ENCODE measurements at places on chromosomes 5 and 9.
A peak's percentile ranks its signal among the peaks of the same experiment; 100 is the strongest.

DNA sequence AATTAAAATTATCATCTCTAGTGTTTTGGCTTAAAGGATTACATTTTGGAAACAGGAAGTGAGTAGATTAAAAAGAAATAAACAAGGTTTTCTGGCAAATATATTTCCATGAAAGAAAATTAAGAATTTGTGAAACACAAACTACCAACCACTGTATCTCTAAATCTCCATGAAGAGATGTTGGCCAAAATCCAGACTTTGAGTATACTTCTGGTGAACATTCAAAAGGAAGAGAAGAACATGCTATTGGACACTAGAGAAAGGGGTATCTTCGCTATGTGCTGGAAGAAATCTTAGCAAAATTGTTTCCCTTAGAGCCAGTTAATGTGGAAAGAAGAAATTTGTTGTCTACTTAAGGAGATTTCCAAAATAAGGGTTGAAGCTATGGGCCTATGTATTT is 710.4 kb upstream of the CTNND2 start:
- DNase-seq, result no peak

GRCh38 chr5:10591966-10592365 is 28.1 kb downstream of the ANKRD33B start:
- no peak for DNase-seq

DNA sequence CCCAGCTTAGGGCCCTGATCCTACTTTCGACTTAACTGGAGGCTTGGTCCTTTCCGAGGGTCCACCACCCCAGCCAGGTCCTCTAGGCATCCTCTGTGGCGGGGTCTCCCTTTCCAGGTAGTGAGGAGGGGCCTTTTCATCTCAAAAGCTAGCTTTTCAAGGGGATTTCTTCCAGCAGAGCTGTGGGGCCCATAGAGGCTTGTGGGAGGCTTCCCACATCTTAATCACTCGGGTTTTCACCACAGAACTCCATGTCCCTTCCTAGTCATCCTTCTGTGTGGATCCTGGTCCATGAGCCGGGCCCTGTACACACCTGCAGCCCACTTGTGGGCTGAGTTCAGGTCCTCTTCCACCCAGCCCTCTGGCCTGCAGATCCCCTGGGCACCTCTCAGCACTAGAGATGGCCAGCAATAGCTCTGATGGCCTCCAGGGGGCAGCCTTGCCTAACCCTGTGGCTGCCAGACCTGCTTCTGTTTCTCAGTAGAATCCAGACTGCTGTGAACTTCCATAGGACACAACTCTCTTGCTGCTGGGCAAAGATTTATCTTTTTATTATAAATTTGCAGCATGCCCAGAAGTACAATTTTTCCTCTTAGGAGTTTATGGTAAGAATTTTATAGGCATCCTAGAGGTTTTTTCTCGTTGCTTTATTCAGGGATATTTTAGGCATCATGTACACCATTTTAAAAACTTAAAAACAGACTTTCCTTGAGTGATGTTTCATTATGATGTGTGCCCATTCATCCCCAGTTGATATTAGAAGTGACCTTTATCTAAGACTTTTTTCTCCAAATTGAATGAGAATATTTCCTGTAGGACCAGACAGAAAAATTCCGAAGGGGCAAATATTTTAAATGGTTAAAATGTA is 208.9 kb downstream of the TRIO start:
- peak; percentile 48 for DNase-seq

DNA sequence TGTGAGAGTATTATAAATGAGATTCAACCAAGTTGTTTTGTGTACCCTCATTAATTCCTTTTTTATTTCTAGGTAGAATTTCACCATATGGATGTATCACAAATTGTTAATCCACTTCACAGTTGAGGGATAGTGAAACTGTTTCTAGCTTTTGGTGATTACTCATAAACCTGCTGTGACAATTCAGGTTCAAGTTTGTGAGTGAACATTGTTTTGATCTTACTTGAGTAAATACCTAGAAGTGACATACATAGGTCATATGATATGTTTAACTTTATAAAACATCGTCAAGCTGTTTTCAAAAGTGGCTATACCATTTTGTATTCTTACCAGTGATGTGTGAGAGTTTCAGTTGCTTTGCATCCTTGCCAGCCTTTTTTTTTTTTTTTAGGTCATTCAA is 112.9 kb downstream of the CAMK4 start:
- DNase-seq, result no peak

- no peak for DNase-seq
These were observed 125.6 kb downstream of the NXNL2 start for GRCh38 chr9:88660611-88661010.

GRCh38 chr5:63131626-63132285 is 553.1 kb downstream of the LRRC70 start:
- no peak for DNase-seq

DNA sequence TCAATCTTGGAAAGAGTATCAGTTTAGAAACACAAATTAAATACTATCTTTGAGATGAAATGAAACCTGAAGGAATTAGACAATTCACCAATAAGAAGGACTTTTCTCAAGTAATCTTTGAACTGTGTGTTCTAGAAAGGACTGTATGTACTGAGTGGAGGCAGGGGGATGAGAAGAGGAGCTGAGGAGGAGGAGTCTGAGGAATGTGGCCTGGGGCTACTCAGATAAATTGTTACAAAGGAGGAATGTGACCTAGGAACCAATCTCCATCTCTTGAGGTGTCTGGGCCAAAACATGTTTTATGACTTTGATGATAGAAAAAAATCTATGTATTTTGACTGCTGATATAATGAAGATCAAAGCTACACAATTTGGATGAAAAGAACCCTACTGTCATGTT is 124.3 kb upstream of the ANKRD55 start:
- DNase-seq, result no peak

- no peak for DNase-seq
These were observed 7.2 kb downstream of the MACROH2A1 start for GRCh38 chr5:135391869-135392255.

DNA sequence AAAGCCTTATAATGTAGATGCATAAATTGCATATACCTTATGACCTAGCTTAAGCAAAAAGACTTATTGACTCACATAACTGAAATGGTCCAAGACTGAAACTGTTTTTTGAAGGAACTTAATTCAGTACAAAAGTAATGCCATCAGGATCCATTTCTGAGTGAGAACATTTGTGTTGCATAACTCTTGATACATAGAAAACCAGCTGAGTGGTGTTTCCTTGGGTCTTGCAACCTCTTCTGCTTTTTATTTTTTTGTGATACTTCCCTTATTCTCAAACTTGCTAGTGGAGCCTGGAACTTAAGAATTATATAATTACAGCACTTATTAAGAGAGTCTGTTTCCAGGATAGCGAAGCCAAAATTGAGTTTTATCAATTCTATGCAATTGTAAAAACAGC is 272.0 kb downstream of the MAN2A1 start:
- DNase-seq, result no peak

DNA sequence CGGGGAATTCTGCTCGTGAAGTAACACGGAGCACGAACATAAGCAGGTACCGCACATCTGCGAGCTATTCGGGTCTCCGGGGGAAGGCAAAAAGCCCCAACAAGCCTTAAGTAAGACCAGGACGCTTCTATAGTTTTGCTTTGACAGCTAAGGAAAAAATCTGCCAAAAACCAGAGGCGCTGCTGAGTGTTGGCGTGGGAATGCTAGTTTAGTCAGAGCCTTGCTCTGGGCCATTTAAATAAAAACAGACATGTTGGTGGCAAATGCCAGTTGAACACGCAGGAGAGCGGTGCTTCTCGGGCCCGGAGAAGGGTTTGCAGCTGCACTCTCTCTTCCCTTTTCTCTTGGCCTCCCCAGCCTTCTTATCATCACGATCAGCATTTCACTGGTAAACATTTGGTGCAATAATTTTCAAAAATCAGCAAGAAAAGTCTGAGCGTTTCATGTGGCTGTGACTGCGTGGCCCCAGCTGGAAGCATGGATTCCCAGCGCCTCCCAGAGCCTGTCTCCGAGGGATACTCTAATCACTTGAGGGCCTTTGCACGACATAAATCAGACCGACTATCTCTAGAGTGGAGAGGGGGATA is 6.4 kb upstream of the NOTCH1 start:
- DNase-seq, result no peak

- DNase-seq, result peak; percentile 23
These were observed 142.5 kb upstream of the RETREG1 start for GRCh38 chr5:16759147-16759773.

DNA sequence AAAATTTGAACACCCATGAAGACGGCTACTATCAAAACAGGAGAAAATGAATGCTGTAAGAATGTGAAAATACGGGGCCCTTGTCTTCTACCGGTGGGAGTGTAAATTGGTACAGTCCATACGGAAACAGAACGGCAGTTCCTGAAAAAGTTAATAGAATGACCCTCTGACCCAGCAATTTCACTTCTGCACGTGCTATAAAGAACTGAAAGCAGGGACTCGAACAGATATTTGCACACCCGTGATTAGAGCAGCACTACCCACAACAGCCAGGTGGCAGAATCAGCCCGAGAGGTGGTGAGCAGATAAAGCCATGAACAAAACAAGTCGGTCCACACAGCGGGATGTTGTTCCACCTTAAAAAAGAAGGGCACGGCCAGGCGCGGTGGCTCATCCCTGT is 22.6 kb upstream of the SLC12A7 start:
- DNase-seq, result no peak

DNA sequence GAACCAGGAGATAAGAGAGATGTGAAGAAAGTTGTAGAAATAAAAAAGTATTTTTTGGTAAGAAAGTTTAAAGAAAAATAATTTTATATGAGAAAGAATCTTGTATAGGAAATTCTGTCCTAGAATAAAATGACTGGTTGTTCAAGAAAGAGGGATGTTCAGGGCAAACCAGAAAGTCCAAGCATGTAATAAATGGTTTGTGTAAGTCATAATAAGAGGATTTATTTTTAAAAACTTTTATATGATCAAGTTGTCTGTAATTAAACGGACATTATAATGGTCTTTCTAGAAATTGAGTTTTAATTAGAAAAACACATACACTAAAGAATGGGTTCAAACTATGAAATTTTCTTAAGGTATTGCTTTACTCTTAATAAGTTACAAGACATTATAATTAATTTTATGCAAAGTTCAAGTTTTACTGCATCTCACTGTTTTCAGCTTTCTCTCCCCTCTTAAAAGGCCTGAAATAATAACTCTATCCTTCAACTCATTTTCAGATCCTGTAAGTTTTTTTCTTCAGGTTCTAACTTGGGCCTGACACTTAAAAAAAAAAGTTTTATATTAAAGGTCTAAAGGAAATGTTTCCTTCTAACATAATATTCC is 56.1 kb upstream of the ZNF300 start:
- no peak for DNase-seq

DNA sequence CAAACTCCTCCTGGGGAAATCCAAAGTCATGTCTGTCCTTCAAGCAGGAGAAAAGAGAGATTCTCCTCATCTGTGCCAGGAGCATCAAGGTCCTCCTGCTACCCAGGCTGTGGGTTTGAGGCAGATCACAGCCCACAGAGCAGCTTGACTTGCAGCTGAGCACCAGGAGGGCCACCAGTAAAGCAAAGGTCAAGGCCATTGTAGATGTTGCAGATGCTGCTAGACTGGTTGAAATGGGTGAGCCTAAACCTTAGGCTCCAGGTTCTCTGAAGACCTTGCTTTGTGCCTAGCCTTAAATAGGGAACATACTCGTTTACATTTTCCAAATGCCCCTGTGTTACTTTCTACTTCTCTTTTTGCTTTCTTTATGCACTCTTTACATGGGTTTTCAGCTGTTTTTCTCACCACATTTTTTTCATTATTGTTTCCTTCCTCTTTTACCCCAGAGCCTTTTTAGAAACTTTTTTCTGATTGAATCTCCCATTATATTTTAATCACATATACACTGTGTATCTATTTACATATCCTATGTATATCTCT is at the start of gene IFNA2:
TSS of gene IFNA2 (minus strand) at position 268 of the 540 bp plus-strand sequence. CDS start at position 199, 69 bp downstream.
- no peak for DNase-seq

GRCh38 chr9:99046542-99047071 is 58.3 kb upstream of the TGFBR1 start:
- no peak for DNase-seq

GRCh38 chr5:146762830-146763229 is 115.7 kb downstream of the PPP2R2B start:
- DNase-seq, result no peak

DNA sequence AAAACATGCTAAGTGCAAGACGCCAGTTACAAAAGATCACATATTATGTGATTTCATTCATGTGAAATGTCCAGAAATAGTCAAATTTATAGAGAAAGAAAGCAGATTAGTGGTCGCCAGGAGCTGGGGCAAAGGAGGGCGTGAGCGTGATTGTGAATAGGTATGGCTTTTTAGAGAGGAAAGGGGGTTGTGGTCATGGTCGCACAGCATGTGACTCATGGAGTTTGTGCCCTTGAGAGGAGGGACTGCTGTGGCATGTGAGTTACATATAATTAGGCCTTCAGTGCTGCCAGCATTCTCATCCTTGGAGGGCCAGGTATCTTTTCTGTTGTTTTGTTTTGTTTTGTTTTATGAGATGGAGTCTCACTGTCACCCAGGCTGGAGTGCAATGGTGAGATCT is 21.2 kb upstream of the MARCHF6 start:
- no peak for DNase-seq

Data from CD4-positive, alpha-beta T cell treated with Interleukin-6 at 100 ng/mL for 8 hours (primary cell).